ENCODE measurements at places on chromosomes 16 and 17.

DNA sequence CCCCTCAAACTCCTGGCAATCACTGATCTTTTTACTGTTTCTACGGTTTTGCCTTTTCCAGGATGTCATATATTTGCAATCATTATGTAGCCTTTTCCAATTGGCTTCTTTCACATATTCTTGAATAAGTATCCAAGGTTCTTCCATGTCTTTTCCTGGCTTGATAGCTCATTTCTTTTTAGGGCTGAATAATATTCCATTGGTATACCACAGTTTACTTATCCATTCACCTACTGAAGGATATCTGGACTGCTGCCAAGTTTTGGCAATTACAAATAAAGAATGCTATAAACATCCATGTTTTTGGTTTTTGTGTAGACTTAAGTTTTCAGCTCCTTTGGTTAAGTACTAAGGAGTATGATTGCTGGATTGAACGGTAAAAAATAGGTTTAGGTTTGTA, 16.0 kb downstream of the GPATCH8 start:
- no peak for DNase-seq

GRCh38 chr16:12565423-12565822, 238.3 kb downstream of the CPPED1 start:
- no peak for DNase-seq

DNA sequence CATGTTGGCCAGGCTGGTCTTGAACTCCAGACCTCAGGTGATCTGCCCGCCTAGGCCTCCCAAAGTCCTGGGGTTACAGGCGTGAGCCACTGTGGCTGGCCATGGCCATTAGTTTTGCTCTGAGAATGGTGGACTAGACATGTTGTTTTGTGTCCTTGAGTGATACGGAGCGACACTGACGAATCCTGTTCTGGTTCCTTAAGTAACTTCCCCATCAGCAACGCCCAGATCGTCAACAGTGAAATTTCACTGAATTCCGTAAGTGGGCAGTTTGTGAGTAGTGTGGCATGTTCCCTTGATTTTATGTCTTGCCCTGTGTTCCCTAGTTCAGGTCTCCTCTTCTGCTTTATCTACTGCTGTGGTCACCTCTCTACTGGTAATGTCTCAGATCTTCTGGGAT, 67.4 kb downstream of the SNX29 start:
- DNase-seq, result no peak

- DNase-seq, result no peak
Measured at GRCh38 chr17:32482568-32483320, 4.0 kb upstream of the CDK5R1 start.

All from vagina (tissue), 2 donors.